Activated naive CD4-positive, alpha-beta T cell treated with anti-CD3 and anti-CD28 coated beads, Interleukin-2, amount 10 ng/mL, durations not matched to agents 5 hours and 36 hours (primary cell): ENCODE measurements at places on chromosomes 12 and 14. TPM values are rescaled to one million over a fixed set of nuclear protein-coding genes. Genes with fewer than 3 reads are reported as not detected.

The TMEM253 gene
- not detected for total RNA-seq

The SALL2 gene
- total RNA-seq, result 3.7 TPM

The ZFP36L1 gene
- 93.3 TPM for total RNA-seq

The RBP5 gene
- total RNA-seq, result 0.48 TPM

The DACT1 gene
- 23.1 TPM for total RNA-seq

The RPGRIP1 gene
- total RNA-seq, result not detected

The GSC gene
- not detected for total RNA-seq

The CLEC2B gene
- total RNA-seq, result 90.5 TPM

The RERG gene
- not detected for total RNA-seq

The SLC2A3 gene
- 376 TPM for total RNA-seq

The CELA1 gene
- 0.51 TPM for total RNA-seq

The IL23A gene
- total RNA-seq, result 15.8 TPM

The BBOF1 gene
- 1.5 TPM for total RNA-seq

The LIN7A gene
- total RNA-seq, result not detected

The KRT81 gene
- total RNA-seq, result not detected

The CYP46A1 gene
- 0.36 TPM for total RNA-seq

The PTCSC3 gene
- not detected for total RNA-seq

The KCNA5 gene
- not detected for total RNA-seq

The TMCC3 gene
- 0.07 TPM for total RNA-seq

The CD9 gene
- 1.3 TPM for total RNA-seq

The SLCO1B1 gene
- total RNA-seq, result not detected

The SERPINA12 gene
- total RNA-seq, result not detected

The SLC4A8 gene
- total RNA-seq, result 9.2 TPM

The ADAM20 gene
- 0.22 TPM for total RNA-seq
